Stimulated activated CD4-positive, alpha-beta T cell treated with anti-CD3 and anti-CD28 coated beads, Interleukin-4, amount 100 ng/mL, for 48 hours (primary cell): ENCODE measurements at places on chromosomes 16 and 17.
A peak's percentile ranks its signal among the peaks of the same experiment; 100 is the strongest.

- DNase-seq = no peak
Measured at GRCh38 chr16:88676502-88677242, 9.6 kb downstream of the SNAI3 start.

- no peak for DNase-seq
Measured at GRCh38 chr17:59846394-59847165, 46.2 kb downstream of the TUBD1 start.

DNA sequence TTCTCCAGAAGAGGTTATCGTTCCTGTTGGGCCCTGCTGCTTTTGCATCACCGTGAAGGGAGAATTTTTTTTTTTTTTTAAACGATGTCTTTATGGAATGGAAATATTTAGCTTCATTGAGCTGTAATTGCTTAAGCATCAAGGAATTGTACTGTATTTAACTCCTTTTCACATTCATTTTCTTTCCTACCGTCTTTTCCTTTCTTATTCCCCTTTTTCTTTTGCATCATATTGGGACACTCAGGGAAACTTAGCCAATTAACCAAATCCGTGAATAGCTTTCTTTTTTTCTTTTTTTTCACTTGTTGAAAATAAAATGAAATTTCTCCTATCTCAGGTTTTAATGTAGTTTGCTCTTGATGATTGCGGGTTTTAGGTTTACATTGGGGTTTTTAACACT, 1.5 kb downstream of the TNRC6A start:
- DNase-seq = no peak

- no peak for DNase-seq
Measured at GRCh38 chr16:56777001-56777400, 47.1 kb downstream of the NUP93 start.

DNA sequence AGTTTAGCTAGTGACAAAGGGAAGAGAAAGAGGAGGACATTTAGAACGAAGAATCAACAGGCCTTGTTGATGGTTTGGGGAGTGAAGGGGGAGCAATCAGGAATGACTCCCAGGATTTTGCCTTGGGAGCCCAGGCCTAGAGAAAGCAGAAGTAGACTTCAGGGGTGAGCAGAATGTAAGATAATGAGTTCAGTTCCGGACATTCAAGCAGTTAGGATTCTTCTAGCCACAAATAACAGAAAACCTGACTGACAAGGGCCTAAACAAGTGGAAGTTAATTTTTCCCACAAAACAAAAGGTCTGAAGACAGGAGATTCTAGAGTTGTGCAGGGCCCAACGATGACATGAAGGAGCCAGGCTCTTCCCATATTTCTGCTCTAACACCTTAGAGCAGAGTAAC, 45.9 kb downstream of the SKAP1 start:
- DNase-seq = no peak

DNA sequence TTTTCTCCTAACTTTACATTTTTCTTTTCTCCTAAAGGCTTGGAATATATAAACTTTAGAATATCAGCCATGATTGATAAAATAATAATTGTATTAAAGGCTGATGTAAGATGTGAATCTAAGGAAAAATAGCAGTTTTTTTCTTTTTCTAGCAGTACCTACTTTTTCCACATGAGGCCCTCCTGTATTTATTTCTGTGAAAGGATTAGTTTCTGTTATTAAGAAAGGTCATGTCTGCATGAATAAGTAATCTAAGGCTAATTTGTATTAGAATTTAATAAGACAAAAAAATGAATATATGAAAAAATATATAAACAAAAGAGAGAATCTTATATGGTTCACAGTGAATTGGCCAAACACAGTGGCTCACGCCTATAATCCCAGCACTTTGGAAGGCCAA, 85.3 kb downstream of the STXBP4 start:
- DNase-seq = no peak

DNA sequence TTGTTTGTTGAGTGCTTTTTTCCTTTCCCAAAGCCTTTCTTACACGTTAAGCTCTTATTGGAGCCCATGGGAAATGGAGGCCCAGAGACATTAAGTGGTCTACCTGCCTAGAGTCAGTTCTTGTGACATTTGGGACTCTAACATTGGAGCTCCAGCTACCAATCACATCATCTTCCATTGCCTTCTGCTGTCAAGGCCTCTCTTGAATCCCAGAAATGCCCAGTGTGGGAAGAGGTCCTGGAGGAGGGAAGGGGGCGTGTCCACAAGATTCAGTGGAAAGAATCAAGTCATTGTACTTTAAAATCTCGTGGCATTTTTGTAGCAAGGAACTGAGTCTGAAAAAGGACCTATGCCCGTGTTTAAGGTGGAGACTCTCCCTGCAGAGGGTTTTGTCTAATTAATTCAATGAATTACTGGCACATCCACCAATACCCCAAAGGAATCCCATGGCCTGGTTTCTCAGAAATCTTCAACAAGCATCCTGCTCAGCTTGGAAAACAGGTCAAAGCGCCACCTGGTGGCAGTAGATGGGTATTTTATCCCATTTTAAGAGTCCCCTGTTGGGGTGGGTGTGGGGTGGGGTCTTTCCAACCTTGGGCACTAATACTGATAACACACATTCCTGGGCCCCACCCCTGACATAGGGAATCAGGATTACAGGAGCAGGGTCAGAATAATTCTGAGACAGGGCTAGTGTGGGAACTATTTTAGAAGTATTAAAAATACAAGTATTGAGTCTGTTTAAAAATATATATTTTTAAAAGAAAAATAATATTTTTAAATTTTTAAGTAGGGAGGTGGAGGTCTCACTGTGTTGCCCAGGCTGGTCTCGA, 24.6 kb downstream of the GPT2 start:
- peak; percentile 62 for DNase-seq

DNA sequence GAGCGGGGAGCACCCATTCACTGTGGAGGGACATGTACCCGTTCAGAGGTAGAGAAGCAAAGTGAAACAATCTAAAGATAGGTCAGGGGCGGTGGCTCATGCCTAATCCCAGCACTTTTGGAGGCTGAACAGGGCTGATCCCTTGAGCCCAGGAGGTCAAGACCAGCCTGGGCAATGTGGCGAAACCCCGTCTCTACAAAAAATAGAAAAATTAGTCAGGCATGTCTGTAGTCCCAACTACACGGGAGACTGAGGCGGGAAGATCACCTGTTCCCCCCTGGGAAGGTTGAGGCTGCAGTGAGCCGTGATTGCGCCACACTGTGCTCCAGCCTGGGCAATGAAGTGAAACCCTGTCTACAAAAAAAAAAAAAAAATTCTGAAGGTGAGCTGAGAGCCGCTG, 21.7 kb downstream of the MYL4 start:
- DNase-seq = no peak

DNA sequence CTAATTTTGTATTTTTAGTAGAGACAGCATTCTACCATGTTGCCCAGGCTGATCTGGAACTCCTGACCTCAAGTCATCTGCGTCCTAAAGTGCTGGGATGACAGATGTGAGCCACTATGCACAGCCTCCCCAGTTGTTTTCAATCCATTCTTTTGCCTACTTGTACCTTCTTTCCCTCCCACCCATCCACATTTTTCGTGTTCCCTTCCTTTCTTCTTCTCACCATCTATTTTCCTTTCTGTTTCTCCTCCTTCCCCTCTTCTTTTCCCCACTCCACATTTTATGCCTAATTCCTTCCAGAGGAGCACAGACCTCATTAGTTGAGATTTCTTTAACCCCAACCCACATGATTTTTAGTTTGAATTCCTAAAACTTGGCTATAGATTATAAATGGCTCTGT, 94.3 kb downstream of the ATF7IP2 start:
- DNase-seq = no peak

DNA sequence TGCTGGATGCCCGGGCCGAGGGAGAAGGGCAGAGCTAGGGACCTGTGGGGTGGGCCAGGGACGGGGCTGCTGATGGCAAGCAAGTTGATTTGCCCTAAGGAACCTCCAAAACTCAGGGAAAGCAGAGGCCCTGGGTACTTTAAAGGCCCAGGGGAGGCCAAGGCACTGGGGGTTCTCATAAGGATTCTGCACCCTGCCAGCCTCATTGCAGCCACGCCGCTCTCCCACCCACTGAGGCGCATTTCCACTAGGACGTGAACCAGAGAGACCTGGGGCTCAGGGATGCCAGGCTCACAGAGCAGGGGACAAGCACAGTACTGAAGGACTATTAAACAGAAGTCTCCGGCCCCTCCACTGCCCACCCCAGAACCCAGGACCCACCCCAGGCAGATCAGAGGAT, 39.4 kb upstream of the RBFOX3 start:
- DNase-seq = no peak

- DNase-seq = no peak
Measured at GRCh38 chr17:77796176-77796860, 162.2 kb upstream of the TNRC6C start.

DNA sequence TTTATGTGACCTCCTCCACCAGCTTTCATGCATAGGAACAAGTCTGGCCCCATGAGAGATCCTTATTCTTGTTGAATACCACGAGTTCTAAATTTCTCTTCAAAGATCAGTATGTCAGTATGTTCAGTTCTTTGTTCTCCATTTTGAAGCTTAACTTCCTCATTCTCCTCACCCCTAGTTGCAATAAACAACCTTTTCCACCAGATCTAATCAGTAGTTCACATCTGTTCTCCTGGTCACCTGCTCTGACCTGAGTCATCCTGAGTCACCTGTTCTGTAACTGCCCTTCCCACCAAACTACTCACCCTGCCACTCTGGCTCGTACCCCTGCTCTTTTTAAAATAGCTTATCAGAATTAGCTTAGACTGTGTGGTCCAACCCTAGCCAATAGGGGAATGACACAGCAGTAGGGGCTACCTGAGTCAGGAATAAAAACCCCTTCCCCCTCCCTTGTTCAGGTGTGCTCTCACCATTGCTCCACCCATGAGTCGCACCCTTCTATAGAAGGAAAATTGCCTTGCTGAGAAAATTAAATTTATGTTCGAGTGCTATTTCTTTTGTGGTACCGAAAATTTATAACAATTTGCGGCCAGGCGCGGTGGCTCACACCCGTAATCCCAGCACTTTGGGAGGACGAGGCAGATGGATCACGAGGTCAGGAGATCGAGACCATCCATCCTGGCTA, 94.6 kb downstream of the EMP2 start:
- no peak for DNase-seq

DNA sequence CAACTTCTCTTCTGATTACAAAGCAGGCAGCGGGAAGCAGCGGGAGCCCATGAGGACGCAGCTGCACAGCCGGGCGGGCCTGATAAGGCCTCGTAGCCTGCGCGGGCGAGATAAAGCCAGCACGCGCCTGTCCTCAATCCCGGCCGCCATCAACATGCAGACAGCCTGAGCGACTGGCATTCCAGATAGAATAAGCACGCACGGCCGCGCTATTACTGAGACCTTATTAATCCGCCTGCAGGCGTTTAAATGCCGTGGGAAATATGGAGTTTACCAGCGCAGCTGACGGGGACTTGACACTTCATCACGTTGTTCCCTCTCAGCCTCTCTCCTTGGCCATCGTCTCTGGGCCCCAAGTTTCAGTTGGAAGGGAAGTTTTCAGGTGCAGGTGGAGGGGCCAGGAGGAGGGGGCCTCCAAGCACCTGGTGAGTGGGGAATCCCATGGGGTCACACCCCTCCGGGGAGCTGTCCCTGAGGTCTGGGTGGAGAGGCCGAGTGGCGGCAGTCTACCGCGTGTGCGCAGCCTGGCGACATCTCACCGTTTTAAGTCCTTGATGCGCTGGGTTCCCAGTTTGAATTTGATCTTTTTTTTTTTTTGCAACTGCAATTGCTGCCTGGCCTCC, 27.3 kb upstream of the CBFA2T3 start:
- DNase-seq = no peak

- no peak for DNase-seq
Measured at GRCh38 chr16:86962913-86963312, 354.3 kb downstream of the C16orf95 start.
